ENCODE measurements at places on chromosomes 7 and 10.

DNA sequence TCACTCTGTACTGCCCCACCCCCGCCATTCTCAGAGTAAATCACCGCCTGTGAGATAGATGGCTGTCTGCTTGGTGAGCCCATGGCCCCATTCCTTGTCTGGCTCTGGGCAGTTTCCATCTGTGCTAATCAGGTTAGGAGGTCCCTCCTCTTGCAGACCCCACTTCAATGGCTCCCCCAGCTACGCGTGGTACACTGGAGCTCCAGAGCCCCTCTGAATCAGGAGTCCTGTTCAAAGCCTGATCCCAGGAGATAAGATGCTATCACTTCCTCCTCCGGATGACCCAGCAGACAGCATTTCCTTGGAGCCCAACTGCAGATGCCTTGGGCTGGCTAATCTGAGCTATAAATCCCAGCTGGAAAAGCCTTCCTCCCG lies 122.3 kb downstream of the SH3PXD2A start:
- DNase-seq, result no peak

- no peak for DNase-seq
Measured at GRCh38 chr10:5659702-5660528, 6.5 kb downstream of the ASB13 start.

- DNase-seq, result no peak
Measured at GRCh38 chr7:75993689-75994387, 557 bp downstream of the TMEM120A start.

DNA sequence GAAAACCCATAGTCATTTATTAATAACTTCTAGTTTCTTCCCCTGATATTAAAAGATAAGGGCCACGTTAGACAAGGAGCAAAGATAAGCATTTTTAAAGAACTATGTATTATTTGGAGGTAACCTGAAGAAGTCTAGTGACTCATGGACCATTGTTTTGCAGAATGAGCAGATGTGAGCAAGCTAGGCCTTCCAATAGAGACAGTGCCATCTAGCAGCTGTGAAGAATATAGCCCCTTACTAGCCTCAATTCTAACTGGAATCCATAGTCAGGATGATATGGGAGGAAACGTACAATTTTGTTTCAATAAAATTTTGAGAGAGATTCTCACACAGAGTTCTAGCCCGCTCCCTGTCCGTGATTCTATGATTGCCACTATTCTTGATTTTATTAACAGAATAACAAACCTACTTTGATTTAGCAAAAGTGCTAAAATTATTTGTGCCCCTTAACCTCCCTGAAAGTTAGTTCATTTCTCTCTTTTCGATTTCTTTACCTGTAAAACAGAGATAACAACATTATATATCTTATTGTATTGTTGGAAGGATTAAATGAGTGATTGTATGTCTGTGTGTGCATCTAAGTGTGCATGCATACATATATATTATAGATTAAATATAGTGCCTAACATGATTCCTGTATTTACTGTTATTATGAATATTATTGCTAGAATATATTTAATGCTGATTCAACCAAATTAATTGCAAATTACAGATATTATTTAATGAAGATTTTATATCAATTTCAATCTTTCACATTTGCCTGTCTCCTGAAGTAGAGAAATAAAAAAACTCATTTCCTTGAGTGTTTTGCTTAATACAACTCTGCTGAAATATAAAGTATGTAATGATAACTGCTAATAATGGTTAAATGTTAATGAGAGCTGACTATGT lies 22.7 kb downstream of the FAM237B start:
- no peak for DNase-seq

GRCh38 chr7:138739859-138740258 lies 38.7 kb upstream of the SVOPL start:
- no peak for DNase-seq

DNA sequence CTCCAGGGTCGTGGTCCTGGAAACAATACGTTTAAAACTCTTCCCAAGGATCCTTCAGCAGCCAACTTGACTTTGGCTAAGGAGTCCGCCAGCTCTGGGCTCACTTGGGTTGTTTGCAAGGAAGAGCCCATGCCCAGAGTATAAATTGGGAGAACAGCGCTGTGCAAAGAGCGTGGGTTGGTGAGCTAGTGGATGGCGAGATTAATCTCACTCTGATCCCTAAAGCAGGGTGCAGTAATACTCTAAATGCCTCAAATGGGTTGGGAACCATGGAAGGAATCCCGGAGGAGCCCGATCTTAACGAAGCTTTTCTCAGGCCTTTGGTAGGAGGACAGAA lies 495 bp upstream of the SDHAF3 start:
- DNase-seq, result no peak

GRCh38 chr10:43353495-43354329 lies 17.7 kb upstream of the FXYD4 start:
- no peak for DNase-seq

DNA sequence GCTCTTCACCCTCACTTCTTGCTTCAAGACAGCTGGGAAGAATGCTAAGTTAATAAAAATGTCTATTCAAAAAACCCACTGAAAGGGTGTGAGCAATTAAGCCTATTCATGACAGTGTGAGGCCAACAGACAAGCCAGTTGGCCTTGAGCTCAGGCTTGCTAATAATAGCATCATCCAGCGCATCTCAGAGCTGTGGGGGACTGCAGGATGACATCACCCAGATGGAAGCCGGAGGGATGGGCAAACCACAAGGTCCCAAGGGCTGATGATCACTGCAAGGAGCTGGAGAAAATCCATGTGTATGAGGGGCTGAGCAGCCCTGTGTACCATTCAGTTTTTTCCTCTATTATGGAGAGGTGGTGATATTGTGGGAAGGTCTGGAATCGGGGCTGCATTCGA lies 770.4 kb downstream of the TNS3 start:
- DNase-seq, result no peak

- DNase-seq, result no peak
Measured at GRCh38 chr10:3700531-3701076, 84.4 kb downstream of the KLF6 start.

Measured in T-helper 22 cell (primary cell).